ENCODE measurements at places on chromosomes 3 and 15.

- DNase-seq, result no peak
Measured at GRCh38 chr3:49529567-49529966, 24.7 kb upstream of the BSN start.

GRCh38 chr15:57861815-57862586 lies 155.5 kb downstream of the POLR2M start:
- no peak for DNase-seq

DNA sequence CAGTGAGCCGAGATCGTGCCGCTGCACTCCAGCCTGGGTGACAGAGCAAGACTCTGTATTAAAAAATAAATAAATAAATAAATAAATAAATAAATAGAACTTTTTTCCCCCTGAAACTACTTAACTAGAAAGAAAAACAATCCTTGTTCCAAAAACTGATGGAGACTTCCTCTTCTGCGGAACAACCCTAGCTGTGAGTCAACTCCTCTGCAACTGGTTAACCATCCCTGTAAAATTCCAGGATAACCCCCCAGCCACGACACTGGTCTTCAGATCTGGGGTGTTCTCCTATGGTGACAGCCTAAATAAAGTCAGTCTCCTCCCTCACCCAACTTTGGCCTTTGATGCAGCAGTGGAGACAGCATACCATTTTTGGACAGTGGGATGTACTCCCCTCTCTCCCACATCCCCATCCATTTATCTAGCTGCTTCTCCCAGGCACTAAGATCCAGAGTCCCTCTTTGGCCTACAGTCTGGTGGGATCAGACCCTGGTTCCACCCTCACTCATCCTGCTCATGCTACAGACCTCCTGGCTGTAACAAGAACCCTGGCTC lies 352.6 kb downstream of the OCA2 start:
- no peak for DNase-seq

DNA sequence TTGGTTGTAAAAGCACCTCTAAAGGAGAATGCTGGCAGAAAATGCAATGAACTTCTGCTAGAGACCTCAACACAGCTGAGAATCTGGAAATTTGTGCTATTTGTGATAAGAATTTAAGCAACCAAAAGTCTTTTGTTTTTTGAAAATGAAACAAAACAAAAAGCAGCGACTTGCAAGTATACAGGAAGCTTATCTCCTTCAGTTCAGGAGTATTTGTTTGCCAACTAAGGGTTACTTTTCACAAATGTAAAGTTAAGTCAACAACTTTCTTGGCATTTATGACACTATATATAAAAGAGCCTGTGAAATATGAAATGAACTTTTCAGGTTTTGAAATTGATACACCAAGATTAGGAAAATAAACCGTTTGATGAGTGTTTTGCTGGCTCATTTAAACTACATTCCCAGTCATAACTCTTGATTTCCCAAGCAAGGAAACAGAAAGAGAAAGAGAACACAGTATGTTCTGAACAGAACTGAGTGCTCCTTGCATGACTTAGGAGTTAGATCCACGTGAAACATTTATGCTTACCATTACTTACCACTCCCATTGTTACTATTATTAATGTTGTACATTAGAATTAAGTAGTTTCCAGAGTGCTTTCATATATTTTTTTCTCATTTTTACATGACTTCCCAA lies 92.3 kb upstream of the COL8A1 start:
- DNase-seq, result no peak

DNA sequence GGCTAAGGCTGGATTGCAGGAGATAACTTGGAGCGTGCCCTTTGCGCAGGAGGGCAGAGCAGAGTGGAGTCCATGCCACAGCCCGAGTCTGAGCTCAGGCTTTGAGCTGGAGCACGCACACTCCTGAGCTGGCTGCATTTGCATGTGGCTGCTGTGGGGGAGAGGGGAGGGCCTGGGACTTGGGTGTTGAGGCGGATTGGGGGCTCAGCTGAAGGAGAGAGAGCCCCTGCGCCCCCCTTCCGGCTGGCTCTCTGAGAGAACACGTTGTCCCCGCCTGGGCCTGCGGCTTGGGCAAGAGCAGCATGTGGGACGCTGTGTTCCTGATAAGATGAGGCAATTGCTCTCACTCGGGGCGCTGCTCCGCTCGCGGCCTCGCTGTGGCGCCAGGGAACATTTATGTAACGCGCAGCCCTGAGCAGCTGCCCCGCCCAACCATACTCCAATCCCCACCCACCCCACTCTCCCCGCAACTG lies 39.1 kb downstream of the KLF13 start:
- peak; percentile 61 for DNase-seq

GRCh38 chr3:129101370-129102138 lies 20.1 kb downstream of the RAB43 start:
- no peak for DNase-seq

DNA sequence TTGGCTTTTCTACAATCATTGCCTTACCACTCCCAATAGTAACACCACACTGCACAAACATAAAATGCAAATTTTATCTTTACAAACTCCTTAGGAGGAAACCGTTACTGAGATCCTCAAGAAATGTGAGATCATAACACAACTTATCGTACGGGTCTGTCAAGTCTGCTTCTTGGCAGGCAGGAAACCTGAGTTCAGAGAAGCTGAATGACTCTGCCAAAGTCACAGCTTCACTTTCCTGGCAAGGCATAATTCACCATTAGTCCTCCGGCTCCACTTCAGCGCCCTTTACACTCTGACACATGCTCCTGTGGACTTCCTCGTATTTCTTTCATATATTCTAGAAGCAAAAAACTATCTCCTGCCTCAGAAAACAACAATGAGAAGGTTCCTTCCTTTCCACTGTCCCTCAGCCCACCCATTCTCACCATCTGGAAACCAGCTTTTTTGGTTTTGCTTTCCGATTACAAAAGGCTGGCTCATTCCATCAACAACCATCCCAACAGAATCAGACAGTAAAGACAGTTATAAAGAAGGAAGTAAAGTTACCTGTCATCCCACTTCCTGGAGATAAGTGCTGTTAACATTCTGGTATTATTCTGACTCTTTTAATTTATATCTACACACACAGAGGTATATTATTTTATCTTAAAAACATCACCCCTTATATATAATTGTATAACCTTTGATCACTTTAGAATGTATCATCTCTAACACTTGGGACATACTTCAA lies 223.4 kb downstream of the STT3B start:
- DNase-seq, result no peak

- no peak for DNase-seq
Measured at GRCh38 chr3:113654851-113655250, 41.6 kb downstream of the USF3 start.

GRCh38 chr15:80567721-80568157 lies 127.4 kb upstream of the ABHD17C start:
- DNase-seq, result no peak

GRCh38 chr3:61463191-61463590 lies 98.2 kb upstream of the PTPRG start:
- DNase-seq, result no peak

- DNase-seq, result no peak
Measured at GRCh38 chr3:182979103-182979673, 1.1 kb downstream of the DCUN1D1 start.

GRCh38 chr3:99640214-99640851 lies 1.9 kb downstream of the COL8A1 start:
- no peak for DNase-seq

GRCh38 chr3:46549408-46549904 lies 16.6 kb downstream of the LRRC2 start:
- no peak for DNase-seq

DNA sequence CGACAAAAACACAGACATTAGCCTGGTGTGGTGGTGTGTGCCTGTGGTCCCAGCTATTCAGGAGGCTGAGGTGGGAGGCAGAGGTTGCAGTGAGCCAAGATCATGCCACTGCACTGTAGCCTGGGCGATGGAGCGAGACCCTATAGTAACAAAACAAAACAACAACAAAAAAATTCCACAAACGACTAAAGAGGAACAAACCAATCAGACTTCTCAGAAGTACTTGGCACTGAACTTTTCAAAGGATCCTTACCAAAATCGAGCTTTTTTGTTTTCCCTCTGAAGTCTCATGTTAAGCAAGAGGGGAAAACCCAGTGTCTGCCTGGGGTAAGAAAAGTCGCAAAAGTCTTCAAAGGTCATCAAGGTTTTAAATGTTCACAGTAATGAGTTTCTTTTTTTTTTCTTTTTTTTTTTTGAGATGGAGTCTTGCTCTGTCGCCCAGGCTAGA lies 30.1 kb upstream of the TFRC start:
- no peak for DNase-seq

- no peak for DNase-seq
Measured at GRCh38 chr3:195147649-195148080, 123.3 kb downstream of the XXYLT1 start.

GRCh38 chr3:121878411-121878810 lies 15.8 kb upstream of the SLC15A2 start:
- DNase-seq, result no peak

DNA sequence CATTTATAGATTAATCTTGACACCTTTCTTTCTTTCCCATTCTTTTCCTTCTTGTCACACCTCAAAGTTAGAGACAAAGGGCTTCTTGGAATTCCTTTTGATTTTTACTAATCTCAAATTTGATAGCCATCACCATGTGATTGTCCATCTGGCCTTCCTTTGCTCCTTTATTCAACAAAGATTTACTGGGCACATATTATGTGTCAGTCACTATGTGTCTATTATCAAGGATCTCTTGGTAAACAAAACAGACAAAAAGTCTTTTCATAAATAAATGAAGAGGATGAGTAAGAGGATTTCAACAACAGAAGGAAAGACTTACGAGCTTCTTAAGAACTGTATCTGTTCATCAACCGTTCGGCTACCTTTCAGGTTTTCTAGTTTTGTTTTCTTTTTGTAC lies 56.5 kb downstream of the SAMMSON start:
- DNase-seq, result no peak

DNA sequence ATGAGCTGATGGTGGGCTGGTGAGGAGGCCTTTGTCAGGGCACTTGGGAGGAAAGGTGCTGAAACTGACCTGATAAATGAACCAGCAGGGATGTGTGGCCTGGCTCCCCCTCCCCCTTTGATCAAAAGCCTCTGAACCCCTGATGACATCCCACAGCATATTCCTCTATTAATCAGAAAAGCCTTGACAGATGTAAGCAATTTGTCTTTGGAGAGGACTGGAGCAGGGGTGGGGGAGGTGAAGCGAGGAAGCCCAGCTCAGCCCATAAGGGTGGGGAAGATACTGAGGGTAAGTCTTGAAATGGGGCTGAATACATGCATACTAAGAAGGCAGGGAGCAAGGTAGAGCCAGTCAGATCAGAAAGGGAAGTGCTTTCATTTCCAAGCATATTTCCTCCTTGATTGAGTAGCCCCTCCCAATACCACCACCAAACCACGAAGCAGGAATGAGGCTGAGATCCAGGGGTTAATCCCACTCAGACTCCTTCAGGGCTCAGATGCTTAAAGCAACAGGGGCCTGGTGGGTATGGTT lies 34.7 kb upstream of the MRPS22 start:
- no peak for DNase-seq

DNA sequence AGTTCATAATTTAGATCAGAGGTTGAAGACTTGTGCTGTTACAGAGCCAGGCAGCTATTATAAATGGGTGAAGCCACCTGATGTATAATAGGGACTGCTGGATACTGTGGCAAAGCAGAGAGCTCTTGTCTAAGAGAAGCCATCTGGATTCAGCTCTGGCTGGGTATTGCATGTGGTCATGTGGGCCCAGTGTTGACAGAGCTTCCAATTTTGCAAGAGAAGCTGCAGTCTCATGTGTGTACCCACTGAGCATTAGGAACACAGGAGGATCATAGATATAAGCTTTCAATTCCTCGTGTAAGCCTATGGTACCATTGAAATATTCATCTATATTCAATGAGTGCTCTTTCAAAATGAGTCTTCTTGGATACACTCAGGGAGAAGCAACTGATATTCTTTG lies 303.9 kb upstream of the SLCO3A1 start:
- DNase-seq, result no peak

DNA sequence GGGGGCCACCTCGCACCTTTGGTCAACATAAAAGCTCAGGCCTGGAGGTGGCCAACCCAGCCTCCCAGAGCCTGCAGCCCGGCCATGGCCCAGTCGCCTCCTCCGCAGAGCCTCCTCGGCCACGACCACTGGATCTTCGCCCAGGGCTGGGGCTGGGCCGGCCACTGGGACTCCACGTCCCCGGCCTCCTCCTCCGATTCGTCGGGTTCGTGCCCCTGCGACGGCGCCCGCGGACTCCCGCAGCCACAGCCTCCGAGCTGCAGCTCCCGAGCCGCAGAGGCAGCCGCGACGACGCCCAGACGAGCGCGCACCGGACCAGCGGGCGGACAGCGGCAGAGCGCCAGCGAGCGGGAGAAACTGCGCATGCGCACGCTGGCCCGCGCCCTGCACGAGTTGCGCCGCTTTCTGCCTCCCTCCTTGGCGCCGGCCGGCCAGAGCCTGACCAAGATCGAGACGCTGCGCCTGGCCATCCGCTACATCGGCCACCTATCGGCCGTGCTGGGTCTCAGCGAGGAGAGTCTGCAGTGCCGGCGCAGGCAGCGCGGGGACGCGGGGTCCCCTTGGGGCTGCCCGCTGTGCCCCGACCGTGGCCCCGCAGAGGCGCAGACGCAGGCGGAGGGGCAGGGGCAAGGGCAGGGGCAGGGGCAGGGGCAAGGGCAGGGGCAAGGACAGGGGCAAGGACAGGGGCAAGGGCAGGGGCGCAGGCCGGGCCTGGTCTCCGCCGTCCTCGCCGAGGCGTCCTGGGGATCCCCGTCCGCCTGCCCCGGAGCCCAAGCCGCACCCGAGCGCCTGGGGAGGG lies at the start of gene MESP2:
Gene MESP2 (plus strand): TSS at position 59 of the 799 bp plus-strand sequence. CDS start 26 bp downstream, at position 85.
- no peak for DNase-seq

DNA sequence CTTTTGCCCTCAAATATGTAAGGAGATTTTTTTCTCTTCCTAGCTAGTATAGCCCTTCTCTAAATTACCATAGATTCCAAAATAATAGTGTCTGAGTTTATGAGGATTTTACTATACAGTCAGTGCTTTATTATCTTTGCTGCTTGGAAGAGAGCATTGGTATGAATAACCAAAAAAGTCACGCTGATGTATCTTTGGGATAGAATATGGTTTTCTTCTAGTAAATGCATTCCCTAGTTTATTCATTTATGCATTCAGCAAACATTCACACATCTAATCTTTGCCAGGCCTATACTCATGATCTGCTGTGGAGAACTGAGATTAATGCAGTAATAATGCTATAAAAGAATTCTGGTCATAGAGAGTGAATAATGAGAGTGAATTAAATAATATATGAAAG lies 225.3 kb upstream of the GOLGA6L4 start:
- no peak for DNase-seq

DNA sequence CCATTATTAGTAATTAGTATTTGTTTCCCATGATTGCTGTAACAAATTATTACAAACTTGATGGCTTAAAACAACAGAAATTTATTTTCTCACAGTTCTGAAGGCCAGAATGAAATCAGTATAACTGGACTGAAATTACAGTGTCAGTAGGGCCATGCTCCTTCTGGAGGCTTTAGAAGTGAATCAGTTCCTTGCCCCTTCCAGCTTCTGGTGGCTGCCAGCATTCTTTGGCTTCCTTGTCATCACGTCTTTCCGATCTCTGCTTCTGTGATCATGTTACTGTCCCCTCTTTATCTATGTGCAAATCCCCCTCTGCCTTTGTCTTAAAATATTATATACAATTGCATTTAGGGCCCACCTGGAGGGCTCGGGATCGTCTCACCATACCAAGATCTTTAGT lies 92.0 kb downstream of the FOXB1 start:
- DNase-seq, result no peak

GRCh38 chr15:101129851-101130380 lies 121.9 kb downstream of the CHSY1 start:
- no peak for DNase-seq

GRCh38 chr15:80530737-80531365 lies 126.7 kb downstream of the ARNT2 start:
- no peak for DNase-seq

GRCh38 chr3:70028361-70028760 lies 28.8 kb downstream of the SAMMSON start:
- DNase-seq, result no peak

GRCh38 chr3:14810801-14811661 lies 7.7 kb upstream of the FGD5 start:
- no peak for DNase-seq

All from stimulated activated CD8-positive, alpha-beta memory T cell treated with anti-CD3 and anti-CD28 coated beads, Interleukin-15, amount 100 ng/mL, for 4 hours (primary cell).